Ureter (tissue), 1 donor: ENCODE measurements at places on chromosomes 1 and 21. TPM values are rescaled to one million over a fixed set of nuclear protein-coding genes. Genes with fewer than 3 reads are reported as not detected.

DNA sequence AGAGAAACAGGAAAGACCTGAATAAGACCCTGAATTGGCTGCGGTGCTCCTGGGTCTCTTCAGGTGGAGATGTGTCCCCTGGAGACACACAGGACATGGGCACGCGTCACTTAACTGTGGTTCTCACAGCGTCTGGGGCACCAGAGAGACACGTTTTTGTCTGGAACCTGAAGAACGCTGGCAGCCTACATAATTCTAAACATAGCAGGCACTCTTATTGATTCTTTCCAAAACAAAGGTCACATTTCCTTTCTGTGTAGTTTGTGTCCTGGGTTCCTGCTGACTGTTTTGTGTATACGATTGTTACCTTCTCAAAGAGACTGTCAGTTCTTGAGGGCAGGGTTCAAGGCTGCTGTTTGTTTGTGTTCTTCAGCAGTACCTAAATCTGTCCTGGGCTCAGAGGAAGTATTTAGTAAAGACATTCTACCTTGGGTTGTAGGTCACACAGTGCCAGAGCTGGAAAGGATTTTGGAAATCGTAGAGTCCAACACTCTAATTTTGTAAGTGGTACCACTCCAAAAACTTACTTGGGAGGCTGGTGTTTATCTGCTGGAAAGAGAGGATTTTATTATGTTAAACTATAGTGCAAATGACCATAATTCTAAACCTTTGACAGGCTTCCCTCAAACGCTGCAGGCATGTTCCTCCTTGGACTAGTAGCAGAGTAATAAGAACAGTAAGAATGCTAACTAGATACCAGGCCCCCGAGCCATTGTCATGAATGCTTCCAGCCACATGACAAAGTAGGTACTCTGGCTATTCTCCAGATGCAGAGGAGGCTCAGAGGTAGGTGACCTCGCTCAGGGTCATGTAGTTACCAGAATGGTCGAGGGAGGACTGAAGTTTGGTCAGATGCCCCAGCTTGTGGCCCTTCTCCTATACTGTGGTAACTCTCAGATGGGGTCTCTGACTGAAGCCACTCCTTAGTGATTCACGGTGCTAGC lies 164.3 kb downstream of the DHRS3 start:
- no peak for DNase-seq

- no peak for DNase-seq
These were observed 16.8 kb downstream of the LRP8 start for GRCh38 chr1:53310847-53311681.

The ALPL gene
- total RNA-seq, result 12.9 TPM

GRCh38 chr1:25645637-25646400 lies 29.2 kb downstream of the MAN1C1 start:
- no peak for DNase-seq

DNA sequence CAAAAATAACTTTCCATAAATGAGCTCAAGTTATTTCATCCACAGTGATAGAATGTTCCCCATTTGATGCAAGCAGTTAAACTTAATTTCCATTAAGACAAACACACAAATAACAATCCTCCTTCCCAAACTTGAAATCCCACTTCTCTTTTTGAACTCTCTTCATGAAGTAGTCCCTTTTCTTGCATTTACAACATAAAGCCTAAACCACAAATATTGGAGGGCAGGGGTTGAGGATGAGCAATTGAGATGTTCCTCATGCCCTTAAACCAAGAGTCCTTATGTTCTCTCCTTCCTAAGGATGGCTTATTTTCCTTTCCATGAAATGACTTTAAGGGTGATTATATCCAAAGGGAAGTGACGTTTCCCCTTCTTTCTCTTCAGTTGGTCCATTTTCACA lies 228.8 kb downstream of the DISC1 start:
- DNase-seq, result no peak

The CTTNBP2NL gene
- 47.4 TPM for total RNA-seq

GRCh38 chr1:199101139-199101538 lies 462.3 kb downstream of the PTPRC start:
- DNase-seq, result no peak

The GSTM1 gene
- total RNA-seq, result not detected

DNA sequence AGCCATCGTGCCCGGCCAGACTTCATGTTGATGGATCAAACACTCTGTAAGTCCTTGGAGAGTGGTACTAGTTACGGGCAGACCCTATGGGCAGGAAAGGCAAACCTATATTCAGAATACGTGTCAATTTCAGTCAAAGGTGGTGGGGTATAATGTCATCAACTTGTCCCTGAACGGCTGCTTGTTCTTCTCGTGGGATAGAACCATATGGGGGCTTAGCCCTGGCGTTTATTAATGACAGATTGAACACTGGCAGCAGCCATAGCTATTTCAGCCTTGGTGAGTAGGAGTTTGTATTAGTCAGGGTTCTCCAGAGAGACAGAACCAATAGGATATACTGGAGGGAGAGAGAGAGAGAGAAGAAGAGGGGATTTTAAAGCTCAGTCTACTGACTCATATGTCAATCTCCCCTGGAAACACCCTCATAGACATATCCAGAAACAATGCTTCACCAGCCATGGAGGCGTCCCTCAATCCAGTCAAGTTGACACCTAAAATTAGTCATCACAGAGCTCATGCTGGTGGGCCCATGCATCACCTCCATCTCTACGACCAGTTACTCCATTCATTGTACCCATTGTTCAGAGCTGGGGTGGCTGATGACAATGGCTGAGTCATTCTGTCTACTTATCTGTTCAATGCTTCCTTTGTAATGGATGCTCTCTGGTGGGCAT lies 16.1 kb upstream of the AQP10 start:
- DNase-seq, result no peak

The CGN gene
- total RNA-seq, result 67.4 TPM

The ANKRD34A gene
- total RNA-seq, result 0.47 TPM

DNA sequence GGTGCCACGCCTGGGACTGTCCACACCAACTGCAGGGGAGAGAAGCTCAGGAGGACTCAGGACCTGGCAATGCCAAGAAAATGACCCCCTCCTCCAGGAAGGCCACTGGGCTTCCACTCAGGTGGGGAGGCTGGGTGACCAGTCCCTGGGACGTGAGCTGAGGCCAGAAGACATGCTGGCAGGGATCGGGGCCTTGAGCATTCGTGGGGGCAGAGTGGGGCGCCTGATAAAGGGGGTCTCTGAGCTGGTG lies 15.3 kb upstream of the COL6A2 start:
- DNase-seq, result no peak

DNA sequence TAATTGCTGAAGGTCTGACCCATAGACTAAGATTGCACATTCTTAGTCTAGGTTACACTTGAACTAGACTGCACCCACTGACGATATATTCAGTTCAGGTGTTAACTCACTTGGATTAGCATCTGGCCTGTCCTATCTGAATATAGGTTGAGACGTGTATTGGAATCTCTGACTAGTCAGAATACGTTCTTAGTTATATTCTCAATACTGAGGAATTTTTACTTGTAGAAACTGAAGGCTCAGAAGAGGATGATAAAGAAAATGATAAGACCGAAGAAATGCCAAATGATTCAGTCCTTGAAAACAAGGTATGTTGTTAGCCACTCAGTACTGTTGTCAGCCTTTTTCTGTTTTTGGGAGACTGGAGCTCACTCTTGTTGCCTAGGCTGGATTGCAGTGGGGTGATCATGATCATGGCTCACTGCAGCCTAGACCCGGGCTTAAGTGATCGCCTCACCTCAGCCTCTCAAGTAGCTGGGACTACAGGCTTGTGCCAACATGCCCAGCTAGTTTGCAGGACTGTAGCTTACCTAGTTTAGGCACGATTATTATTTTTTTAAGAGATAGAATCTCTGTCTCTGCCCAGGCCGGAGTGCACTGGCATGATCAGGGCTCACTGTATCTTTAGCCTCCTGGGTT lies 10.8 kb downstream of the CCDC17 start:
- DNase-seq, result no peak

DNA sequence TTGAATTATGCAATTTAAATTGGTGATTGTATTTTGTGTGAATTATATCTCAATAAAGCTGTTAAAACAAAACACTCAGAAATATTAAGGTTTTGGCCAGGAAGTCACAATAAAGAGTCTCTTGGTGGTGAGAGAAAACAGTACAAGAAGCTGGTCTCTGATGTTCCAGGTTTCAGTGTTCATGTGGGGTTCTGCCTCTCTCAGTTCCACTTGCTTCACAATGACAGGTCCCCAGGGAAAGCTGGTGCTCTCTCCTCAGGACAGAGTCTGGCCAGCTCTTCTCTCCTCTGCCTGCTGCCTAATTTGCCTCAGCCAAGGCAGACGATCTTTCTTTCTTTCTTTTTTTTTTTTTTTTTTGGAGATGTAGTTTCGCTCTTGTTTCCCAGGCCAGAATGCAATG lies 342.9 kb upstream of the PLXNA2 start:
- no peak for DNase-seq

- no peak for DNase-seq
These were observed 5.4 kb downstream of the TPRG1L start for GRCh38 chr1:3630161-3630611.

- no peak for DNase-seq
These were observed 4.1 kb downstream of the TEX38 start for GRCh38 chr1:46675549-46676314.

The B3GALT2 gene
- total RNA-seq, result 2.3 TPM

GRCh38 chr1:11483581-11484320 lies 4.8 kb downstream of the DISP3 start:
- no peak for DNase-seq

The MPL gene
- 0.55 TPM for total RNA-seq

DNA sequence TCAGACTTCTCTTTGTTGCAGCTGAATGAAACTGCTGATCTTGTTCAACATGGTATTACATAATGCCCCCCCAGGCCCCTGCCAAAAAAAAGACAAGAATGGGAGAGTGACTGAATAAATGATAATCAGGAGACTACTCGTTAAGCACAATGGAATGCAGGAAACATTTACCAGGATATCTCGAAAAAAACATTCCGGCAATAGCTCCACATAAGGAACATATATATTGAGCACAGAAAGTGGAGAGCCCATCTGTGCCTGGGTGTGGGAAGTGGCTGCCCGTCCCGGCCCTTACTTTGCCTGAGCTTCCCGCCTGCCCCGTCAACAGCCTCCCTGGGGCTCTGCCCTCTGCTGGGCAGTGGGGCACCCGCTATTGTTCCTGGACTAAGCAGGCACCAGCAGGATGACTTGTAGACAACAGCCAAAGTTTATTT lies 13.3 kb downstream of the TRIM11 start:
- no peak for DNase-seq

DNA sequence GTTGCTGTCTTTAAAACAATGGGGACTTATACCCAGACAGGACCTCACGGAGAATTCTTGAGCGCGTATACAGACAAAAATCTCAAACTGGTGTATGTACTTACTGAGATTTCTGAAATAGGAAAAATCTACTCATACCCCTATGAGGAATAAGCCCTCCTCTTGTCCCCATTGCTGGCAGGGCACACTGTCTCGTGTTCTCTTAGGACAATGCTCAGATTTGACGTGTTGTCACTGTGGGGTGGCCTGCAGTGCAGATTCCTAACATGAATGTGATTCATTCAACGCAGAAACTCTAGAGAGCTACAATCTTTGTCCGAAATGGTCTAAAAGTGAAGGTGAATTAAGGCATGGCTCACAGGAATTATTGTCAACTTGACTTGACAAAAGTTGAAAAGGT lies 31.1 kb upstream of the PDE9A start:
- DNase-seq, result no peak

- no peak for DNase-seq
These were observed 593.9 kb downstream of the KIF26B start for GRCh38 chr1:245748646-245749045.

The NIBAN1 gene
- 41.1 TPM for total RNA-seq

The COL6A2 gene
- total RNA-seq, result 357 TPM

GRCh38 chr1:14948112-14948652 lies 205.4 kb upstream of the TMEM51 start:
- DNase-seq, result no peak

The MEGF6 gene
- total RNA-seq, result 22.2 TPM

DNA sequence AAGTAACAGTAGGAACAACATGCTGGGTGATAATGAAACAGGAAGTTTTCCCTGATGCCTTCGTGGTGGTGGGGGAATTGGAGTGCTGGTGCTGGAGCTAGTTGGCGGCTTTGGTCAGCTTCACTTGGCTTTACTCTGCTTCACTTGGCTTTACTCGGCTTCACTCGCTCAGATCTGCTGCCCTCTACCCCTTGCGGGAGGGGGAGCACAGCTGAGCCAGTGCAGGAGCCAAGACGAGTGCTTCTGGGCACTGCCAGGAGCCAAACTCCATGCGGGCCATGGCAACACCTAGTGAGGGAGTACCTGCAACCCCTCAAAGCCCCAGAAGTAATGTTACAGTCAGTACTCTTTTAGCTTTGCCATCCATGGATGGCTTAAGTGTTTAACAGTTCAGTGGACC lies 10.6 kb upstream of the PRKACB start:
- no peak for DNase-seq

DNA sequence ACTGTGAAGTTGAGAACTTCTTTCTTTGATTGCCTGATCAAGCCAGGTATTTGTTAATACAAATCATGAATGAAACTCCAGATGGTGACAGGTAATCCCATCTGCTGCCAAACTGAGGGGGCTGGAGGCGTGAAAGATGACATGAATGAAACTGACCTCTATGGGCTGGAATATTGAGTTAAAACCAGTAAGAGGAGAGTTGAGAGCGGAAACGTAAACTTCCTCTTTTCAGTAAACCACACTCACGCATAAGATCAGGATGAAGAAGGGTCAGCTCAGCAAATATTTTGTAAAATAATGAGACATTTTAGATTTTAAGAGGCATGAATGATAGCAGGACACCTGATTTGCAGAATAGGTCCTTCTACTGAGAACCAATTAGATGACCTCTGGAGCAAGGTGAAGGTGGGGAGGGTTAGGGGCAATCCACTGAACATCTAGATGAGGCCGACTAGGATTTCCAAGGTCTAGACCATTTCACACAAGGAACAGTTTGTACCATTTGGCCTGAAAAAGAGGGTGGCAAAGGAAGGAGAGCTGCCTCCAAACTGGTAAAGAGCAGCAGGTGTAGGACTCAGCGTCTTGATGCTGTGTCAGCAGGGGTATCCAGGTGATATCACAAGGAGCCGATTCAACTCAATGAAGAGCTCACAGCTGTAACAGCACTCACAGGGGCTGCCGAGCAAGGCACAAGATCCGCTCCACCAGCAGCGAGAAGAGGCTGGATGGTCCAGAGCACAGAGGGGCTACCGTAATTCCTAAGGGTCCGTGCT lies 132.6 kb downstream of the NTPCR start:
- no peak for DNase-seq

The OR13G1 gene
- not detected for total RNA-seq

The RCAN1 gene
- total RNA-seq, result 22.8 TPM
